ENCODE measurements at places on chromosomes 1 and 21.

DNA sequence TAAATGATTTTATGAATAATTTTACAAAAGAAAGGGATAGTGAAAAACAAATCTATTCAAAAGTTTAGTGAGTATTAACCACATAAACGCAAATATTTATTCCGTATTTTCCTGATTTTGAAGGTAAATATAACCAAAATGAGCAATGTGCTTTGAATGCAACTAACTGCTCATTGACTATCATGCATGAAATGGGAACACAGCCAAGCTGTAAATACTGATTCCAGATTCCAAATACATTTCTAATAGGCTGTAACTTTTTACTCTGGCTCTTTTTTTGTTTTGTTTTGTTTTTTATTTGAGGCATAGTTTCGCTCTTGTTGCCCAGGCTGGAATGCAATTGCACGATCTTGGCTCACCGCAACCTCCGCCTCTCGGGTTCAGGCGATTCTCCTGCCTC lies 41.8 kb downstream of the SELENOF start:
- DNase-seq: no peak

DNA sequence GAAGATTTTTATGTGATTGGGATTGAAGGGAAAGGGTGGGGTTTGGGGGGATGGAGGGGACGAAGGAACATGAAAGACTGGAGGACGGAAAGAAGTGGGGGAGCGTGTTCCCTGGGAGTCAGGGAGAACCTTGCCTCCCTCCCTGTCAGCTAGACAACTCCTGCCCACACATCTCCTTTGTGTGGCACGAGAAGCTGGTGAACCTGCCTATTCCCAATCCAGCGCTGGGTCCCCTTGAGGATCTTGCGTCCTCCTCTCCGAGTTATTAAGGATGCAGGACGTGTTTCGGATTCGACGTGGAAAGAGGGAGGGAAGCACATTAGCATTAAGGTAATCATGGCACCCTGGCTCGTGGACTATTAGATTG lies 1.4 kb downstream of the LRRC7 start:
- no peak for DNase-seq

- DNase-seq: no peak
Observed at GRCh38 chr1:102498929-102499328, 502.2 kb upstream of the OLFM3 start.

GRCh38 chr1:37722181-37723071 lies 30.1 kb downstream of the CDCA8 start:
- DNase-seq: no peak

DNA sequence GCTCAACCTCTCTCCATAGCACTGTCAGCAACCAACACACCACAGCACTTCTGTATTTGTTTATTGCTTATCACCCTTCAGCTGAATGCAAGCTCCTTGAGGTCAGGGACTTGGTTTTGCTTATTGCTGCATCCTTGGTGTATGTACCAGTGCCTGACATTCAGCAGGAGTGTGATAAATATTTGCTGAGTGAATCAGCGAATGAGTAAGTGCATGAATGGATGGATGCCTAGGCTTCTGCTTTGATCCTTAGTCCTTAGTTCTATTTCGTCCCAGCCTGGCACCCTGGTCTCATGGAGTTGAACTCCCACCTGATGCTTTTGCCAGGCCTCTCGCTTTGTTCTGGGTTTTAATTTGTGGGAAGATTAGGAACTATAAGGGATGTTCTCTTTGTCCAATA lies 88.2 kb downstream of the ZSCAN20 start:
- DNase-seq: no peak

GRCh38 chr1:210801501-210801900 lies 332.4 kb downstream of the KCNH1 start:
- no peak for DNase-seq

- DNase-seq: peak; percentile 77
Observed at GRCh38 chr1:61318319-61319125, 236.2 kb downstream of the NFIA start.

- DNase-seq: no peak
Observed at GRCh38 chr1:196029410-196029809, 578.8 kb downstream of the KCNT2 start.

DNA sequence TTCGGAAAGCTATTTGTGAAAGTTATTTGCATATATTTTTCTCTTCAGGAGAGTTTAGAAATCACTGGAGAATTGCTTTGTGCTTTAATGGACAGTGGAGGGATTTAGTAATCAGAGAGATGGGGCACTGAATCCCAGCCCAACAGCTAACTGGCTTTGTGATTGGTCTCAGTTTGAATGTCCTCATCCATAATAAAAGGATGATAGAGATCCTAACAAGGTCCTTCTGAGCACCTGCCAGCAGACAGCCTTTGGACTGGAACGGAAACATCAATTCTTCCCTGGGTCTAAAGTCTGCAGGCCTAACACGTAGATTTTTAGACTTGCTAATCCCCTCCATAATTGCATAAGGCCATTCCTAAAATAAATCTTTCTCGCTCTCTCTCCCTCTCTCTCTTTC lies 112.0 kb upstream of the ADAMTS5 start:
- no peak for DNase-seq

DNA sequence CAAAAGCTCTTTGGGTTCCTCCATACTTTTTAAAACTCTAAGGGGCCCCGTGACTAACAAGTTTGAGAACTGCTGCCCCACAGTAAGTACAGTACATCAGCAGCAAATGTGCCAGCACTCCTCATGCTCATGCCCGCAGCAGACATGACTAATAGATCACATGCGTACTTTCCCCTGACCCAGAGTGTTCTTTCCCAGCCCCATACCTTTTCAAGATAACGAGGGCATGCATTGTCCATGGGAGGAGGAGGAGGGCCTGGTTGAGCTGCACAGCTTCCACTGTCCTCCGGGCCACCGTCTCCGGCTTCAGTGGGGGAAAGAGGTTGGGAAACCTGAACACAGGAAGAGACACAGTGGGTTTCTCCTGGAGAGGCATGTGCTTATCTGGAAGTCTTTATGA lies 45.5 kb downstream of the DHRS3 start:
- DNase-seq: no peak

GRCh38 chr21:14995226-14995625 lies 69.6 kb downstream of the NRIP1 start:
- no peak for DNase-seq

DNA sequence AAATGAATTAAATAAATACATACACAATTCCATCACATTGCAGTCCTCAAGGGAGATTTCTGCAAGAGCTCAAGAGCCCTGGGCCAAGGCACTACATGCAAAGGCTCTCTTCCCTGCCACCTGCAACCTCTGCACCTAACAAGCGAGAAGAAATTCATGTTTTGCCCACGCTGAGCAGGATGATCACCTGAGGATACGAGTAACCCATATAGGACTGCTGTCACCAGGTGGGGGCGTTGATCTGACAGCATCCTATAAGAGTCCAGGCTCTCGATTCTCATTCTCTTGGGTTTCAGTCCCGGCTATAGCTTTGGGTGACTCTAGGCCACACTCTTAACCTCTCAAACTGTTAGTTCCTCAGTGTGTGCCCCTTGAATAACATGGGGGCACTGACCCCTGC lies 18.7 kb upstream of the SPOCD1 start:
- DNase-seq: no peak

DNA sequence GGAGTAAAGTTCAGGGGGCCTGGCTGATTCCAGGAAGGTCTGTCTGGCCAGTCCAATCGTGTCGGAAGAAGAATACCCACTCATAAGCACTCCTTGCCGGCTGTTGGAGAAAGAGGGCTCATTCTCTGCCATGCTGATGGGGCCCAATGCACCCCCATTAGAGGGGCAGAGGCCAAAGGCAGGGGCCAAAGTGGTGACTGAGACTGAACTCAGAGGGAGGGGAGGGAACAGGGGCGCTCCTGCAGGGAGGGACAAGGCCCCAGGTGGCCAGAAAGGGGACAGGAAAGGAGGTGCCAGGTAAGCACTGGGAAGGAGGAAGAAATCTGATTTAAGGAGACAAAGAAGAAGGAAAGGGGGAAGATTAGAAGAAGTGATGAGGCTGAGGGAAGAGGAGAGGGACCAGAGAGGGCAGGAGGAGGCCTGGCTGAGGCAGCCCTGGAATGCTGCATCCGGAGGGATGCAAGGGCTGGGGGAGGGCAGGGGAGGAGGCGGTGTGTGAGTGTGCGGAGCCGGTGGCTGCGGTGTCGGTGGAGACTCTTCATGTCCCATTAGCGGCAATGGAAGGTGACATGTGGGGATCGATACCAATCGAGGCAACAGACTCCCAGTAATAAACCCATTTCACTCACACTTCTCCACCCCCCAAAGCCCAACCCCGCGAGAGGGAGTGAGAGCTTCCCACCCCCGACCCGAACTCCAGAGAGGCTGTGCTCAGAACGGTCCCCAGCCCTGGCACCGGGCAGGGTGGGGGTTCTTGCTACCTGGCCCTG lies 12.0 kb upstream of the ETV3L start:
- no peak for DNase-seq

DNA sequence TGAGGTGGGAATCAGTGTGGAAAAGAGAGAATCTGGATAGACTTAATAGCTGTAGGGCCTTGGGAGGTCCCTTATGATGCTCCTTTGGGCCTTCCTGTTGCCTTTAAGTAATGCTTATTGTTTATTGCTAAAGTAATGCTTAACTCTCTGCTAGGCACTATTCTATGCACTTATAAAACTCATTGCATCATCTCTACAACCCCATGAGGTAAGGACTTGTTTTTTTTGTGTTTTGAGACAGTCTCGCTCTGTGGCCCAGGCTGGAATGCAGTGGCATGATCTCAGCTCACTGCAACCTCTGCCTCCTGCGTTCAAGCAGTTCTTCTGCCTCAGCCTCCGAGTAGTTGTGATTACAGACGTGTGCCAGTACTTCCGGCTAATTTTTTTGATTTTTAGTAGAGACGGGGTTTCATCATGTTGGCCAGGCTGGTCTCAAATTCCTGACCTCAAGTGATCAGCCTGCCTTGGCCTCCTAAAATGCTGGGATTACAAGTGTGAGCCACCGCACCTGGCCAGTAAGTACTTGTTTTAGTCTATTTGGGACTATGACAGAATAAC lies 22.3 kb downstream of the NECAP2 start:
- no peak for DNase-seq

DNA sequence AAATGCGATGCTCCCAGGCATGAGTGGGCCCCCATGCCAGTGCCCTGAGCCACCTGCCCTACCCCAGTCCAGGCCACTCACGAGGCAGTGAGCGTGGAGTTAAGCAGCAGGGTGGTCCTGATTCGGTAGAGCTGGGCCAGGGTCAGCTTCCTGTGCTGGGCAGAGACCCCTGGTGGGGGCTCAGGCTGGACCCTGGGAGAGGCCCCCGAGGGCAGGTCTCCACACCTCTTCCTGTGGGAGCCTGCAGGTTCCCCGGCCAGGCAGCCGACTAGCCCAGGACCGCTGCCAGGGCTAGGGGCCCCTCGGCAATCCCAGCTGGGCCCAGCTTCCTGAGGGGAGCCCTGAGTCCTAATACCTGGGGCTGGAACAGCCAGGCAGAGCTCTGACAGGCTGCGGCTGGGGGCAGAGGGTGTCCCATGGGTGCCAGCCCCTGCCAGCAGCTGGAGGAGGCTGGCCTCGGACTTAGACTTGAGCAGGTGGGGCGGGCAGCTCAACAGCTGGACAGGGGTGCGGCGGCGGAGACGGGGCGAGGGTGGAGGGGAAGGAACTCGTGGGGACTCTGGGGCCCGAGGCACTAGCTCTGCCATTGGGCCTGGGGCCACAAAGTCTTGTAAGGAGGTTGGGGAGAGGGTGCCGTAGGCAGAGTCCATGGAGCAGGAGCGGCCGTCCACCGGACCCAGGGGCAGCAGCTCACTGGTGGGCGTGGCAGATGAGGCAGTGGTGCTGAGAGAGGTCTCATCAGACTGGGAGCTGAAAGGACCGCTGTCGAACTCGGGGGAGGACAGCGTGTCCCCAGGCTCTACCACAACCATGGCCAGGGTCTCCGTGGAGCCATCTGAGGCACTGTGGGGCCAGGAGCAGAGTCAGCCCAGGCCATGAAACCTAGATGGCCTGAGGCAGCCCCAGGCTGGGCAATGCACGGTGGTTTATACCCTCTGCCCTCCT lies 2.0 kb upstream of the TNFRSF25 start:
- no peak for DNase-seq

- no peak for DNase-seq
Observed at GRCh38 chr1:199287647-199288046, 648.8 kb downstream of the PTPRC start.

- DNase-seq: peak; percentile 48
Observed at GRCh38 chr21:41664881-41665765, 101.7 kb downstream of the RIPK4 start.

DNA sequence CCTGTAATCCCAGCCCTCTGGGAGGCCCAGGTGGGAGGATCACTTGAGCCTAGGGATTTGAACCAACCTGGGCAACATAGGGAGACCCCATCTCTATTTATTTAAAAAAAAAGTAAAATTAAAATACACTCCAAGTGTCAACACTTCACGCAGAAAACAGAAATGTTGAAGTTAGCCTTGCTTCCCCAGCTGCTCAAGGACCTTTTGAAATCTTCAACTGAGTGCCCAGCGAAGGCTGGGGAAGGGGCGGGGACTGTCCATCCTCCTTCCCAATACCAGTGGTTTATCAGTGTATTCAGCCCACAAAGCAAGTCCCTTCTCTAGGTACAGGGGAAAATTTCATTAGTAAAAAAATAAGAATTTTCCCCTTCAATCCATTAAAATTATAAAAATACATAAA lies 2.2 kb upstream of the DNAJC28 start:
- no peak for DNase-seq

DNA sequence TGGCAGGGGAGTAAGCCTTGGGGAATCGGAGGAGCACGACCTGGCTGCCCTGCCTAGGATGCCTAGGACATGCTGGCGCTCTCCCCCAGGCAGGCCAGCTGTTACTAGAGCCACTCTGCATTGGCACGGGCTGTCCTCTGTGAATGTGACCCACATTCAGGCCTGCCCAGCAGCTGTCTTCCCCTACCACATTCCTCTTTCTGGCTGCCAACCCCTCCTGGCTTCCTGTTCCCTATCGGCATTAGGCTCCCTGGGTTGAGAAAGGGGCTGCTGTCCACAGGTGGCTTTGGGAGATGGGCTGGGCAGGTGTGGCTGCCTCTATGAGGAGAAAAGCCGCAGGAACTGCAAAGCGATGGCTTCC lies 2.3 kb upstream of the NFASC start:
- no peak for DNase-seq

DNA sequence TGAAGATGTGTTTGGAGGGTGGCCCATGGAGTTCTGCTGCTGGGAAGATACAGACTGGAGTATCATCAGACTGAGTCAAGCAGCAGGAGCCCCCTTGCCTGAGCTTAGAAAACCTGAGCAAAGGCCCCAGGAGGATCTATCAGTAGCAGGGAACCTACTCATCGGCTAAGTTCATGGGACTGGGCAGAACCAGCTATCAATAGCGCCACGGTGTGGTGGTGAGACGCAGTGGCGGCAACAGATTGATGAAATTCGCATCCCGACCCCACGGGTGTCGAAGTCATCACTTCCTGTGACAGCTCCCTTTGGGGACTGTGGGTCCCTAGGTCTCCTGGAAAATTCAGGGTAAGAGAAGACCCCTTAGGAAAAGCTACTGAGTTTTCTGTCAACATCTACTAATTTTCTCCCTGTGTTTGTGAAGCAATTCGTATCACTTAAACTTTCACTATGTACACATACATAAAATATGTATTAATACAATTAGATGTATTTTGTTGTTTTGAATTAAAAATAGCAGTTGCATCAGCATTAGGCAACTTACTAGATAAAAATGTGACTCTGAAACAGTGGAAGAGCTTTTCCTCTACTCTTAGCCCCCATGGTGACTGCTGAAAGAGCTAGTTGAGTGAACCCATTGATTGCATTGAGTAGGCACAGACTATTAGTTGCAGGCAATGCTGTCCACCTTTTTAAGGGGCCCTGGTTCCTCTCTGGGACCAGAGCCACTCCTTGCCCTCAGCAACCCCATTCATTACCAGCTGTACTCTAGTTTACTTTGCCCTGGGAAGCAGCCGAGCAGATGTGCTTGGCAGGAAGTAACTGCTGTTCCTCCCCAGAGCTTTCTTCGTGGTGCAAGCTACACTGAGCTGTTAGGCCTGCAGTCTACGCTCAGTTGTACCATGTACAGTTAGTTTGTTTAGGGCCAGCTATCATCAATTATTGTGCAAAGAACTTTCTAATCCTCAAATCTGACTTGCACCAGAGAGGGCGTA lies 7.3 kb upstream of the CACNA1S start:
- peak; percentile 15 for DNase-seq
